ENCODE measurements at places on chromosomes 1 and 21.

- no peak for DNase-seq
Measured at GRCh38 chr1:87872692-87873091, 544.0 kb downstream of the LMO4 start.

- no peak for DNase-seq
Measured at GRCh38 chr1:9990944-9991343, 6.1 kb upstream of the RBP7 start.

GRCh38 chr1:42921769-42922168 is 36.9 kb downstream of the SLC2A1 start:
- no peak for DNase-seq

DNA sequence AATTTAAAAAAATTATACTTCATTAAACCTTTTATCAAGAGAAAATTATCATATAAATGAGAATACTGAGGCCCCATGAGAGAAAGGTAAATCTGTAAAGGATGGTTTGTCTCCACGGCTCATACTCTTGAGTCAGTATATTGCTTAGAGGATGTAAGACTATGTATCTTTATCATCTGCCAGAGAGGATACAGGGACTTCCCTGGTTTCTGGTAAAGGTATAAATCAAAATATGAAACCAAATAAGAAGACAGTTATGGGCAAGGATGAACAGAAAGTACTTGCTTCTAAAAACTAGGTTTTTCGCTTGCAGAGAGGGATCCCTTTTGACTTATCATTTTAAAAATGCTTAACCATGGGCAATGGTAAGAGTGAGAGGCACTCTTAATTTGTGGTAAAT is 112.4 kb downstream of the POU2F1 start:
- DNase-seq = no peak

GRCh38 chr1:200250469-200250868 is 159.4 kb downstream of the ZNF281 start:
- DNase-seq = no peak

GRCh38 chr1:113641396-113641795 is 117.9 kb downstream of the PHTF1 start:
- DNase-seq = no peak

GRCh38 chr1:45643978-45644377 is 20.1 kb upstream of the CCDC17 start:
- no peak for DNase-seq

- DNase-seq = no peak
Measured at GRCh38 chr1:20080441-20081352, 10.7 kb downstream of the PLA2G5 start.

DNA sequence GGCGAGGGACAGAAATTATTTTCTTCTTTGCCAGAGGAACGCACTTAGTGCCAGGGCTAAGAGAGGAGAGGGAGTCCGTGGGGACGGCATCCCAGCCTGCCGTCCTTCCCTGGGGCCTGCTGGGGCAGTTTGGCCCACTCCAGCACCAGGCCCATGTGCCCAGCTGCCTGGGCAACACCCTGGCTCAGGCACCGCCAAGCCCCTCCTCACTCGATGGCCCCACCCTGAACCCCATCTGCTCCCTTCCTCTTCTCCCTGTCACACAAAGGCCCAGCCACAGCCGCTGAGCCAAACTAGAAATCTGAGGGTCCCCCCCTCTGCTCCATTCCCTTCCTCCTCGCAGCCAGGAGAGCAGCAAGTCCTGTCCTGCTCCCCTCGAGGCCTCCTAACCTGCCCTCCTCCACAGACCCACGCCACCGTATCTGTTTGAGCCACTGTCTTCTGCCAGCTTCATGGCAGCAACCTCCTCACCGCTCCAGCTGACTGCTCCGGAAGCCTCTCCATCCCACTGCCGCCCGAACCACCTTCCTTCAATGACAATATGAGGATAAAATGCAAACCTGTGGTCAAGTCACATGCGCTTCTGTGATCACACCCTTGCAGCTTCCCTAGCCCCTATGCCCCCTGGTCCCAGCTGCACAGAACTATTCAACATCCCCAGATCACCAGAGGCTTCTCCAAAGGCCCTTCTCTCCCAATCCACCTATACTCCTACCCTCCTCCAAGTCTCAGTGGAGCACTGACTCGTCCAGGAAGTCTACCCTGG is 8.4 kb upstream of the TNNI1 start:
- DNase-seq = no peak

- DNase-seq = no peak
Measured at GRCh38 chr1:88649932-88650331, 34.1 kb upstream of the PKN2 start.

- no peak for DNase-seq
Measured at GRCh38 chr1:202074985-202075384, 47.7 kb upstream of the GPR37L1 start.

DNA sequence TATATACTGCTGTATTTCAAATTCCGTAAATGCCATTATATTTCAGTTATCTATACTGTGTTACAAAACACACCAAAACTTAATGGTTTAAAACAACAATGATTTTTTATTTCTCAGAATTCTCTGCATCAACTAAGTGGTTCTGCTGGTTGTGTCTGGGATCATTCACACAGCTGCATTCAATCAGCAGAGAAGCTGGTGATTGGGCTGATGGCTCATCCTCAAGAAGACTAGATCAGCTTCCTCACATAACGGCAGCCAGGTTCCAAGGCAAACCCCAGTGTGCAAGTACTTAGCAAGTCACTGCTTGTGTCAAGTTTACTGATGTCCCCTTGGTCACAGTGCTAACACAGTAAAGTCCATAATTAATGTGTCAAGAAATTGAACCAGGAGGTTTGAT is 86.3 kb upstream of the VANGL1 start:
- no peak for DNase-seq

GRCh38 chr1:96926176-96926575 is 204.6 kb downstream of the PTBP2 start:
- no peak for DNase-seq

- no peak for DNase-seq
Measured at GRCh38 chr1:8047112-8047511, 21.0 kb upstream of the ERRFI1 start.

GRCh38 chr1:60225486-60225885 is 151.9 kb upstream of the C1orf87 start:
- DNase-seq = no peak

DNA sequence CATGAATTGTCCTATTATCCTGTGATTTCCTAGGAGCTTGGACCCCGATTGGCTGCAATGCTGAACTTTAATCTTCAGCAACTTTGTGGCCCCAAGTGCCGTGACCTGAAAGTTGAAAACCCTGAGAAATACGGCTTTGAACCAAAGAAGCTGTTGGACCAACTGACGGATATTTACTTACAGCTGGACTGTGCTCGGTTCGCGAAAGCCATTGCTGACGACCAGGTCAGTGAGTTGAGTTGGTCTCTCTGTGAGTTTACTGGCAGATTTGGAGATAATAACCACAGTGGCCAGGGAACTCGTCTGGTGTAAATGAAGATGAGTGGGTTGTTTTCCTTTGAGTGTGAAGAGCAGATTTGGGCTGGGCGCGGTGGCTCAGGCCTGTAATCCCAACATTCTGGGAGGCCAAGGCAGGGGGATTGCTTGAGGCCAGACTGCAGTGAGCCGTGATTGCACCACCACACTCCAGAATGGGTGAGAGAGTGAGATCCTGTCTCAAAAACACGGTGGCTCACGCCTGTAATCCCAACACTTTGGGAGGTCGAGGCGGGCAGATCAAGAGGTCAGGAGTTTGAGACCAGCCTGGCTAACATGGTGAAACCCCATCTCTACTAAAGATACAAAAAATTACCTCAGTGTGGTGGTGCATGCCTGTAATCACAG is 39.1 kb upstream of the KIF1B start:
- DNase-seq = no peak

GRCh38 chr1:160066829-160067745 is 2.9 kb downstream of the KCNJ10 start:
- no peak for DNase-seq

GRCh38 chr1:99598738-99599411 is 47.0 kb upstream of the PALMD start:
- no peak for DNase-seq

- DNase-seq = no peak
Measured at GRCh38 chr1:217661407-217661806, 30.3 kb downstream of the SPATA17 start.

GRCh38 chr1:113783254-113784103 is 24.2 kb upstream of the PHTF1 start:
- no peak for DNase-seq

DNA sequence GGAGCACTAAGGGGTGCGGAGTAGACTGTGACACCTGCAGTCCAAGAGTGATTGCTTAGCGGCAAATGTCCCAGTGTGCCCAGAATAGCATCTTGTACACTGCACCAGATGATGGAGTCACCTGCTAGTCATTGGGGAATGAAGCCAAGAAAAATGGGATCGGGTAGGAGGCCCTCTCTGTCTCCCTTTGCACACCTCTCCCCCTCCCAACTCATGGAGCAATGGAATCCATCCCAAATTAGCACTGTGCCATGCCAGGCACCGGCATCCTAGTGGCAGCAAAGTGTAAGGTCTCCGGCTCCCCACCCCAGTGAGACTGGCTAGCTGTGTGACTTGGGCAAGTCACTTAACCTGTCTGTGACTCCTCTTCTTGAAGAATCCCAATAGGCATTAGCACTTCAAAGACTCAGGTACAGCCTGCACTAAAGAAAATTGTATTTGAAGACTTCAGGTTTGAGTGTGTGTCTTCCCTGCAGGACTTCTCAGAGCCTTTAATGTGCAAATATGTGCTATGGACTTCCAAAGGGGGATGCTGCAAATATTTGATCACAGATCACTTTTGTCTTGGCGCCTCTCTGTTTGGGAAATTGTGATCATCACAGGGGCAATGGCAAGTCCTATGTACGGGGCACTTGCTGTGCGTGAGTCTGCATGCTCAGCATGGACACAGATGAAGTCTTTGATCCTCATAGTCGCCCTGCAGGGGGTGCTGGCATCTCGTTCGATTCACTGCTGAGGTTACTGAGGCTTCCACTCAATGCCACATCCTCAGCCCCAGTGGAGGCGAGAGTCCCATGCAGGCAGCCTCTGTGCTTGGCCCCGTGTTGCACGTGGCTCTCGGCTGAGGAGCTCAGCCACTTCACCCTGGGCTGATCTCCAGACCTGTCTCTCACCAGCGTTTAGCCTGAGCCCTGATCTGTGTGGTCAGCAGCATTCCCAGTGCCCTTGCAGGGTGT is 272.9 kb upstream of the C1orf174 start:
- no peak for DNase-seq

GRCh38 chr1:50368179-50369007 is 54.9 kb downstream of the DMRTA2 start:
- DNase-seq = no peak

DNA sequence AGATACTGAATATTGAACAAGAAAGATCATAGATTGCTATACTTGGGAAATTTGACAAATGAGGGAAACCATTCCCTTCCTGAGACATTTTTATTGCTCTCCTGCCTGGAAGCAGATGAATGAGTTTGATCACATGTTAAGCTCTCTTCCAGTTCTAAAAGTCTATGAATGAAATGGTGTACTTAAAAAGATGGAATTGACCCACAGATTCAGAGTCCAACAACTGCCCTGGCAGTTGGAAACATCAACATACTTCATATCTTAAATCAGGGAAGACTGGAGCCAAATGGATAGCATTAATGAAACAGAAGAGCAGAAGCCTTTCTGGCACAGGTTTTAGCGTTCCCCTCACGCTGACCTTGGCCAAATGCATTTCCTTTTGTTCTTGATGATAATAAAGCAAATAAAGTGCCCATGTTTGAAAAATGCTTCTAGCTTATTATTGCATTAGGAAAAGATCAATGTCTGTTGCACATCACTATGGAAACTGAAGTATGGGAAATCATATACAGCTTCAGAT is 142.6 kb downstream of the ESRRG start:
- no peak for DNase-seq

DNA sequence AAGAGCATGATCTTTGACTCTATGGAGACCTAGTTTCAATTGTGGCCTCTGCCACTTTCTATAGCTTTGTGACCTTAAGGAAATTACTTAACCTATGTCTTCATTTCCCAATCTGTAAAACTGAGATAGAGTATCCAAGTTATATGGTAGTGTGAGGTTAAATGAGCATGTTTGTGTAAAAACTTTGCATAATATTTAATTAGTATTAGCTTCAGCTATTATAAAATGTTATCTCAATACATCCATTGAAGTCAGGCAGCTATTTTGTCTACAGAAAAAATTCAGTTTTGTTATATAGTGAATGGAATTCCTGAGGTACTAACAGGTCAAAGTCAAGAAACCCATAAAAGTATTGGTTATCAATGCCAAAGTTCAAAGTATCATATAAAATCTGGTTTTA is 53.6 kb downstream of the GPATCH2 start:
- DNase-seq = no peak
